Activated B cell treated with CpG ODN at 0.5 μM for 24 hours (primary cell): ENCODE measurements at places on chromosomes 16 and 17. TPM values are rescaled to one million over a fixed set of nuclear protein-coding genes. Genes with fewer than 3 reads are reported as not detected.

DNA sequence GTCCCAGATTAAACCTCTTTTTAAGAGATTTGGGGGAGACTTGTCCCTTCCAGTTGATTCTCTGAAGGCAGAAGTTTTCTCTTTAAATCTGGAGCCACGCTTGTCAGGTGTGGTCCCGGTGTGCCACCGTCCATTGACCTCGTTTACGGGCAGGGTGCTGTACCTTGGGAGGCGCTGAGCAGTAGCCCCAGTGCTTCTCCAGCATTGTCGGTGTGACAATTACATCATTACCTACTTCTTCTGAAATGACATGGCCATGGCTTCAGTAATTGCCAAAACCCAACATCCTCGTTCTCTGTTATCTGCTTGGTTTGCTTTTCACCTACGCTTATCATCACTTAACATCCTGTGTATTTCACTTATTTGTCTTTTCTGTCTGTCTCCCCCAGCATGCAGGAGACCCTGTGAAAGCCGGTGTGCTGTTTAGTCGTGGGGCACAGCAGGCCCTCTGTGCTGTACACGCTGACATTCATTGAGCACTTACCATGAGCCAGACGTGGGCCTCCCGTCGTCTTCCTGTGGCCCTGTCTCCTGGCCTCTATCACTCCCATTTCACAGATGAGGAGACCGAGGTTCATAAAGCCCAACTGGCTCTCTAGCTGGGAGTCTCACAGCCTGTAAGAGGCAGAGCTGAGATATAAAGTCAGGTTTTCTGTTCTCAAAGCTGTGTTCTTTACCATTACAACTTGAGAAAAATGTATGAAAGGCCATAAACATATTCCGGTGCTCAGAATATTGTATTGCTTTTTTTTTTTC lies 143.9 kb downstream of the CMIP start:
- H3K27ac ChIP-seq = no peak overlapping the region
- DNase-seq = no peak
- H3K27me3 ChIP-seq = no peaks in the 10 kb centered on the region
- peaks cover 9% of the 10 kb centered on the region for H3K4me1 ChIP-seq
- peaks cover 39% of the 10 kb centered on the region for H3K36me3 ChIP-seq
- H3K4me3 ChIP-seq = no peak overlapping the region

GRCh38 chr16:50266337-50267091 lies at the start of gene ADCY7:
ADCY7 (plus strand) TSS chr16:50266551; CDS start chr16:50288180, 21,629 bp downstream.
- no peaks in the 10 kb centered on the region for H3K36me3 ChIP-seq
- no peaks in the 10 kb centered on the region for H3K27me3 ChIP-seq
- H3K27ac ChIP-seq = peak within 1 kb of the TSS; percentile 90
- peak; percentile 61 for DNase-seq
- peaks cover 70% of the 10 kb centered on the region for H3K4me1 ChIP-seq

GRCh38 chr17:3475812-3476610 lies at the start of gene ASPA:
ASPA (plus strand) TSS chr17:3475997; CDS start chr17:3476160, 163 bp downstream.
- no peaks in the 10 kb centered on the region for H3K36me3 ChIP-seq
- H3K27me3 ChIP-seq = peaks cover 11% of the 10 kb centered on the region
- no peak within 1 kb of the TSS for H3K27ac ChIP-seq
- DNase-seq = no peak
- peaks cover 2% of the 10 kb centered on the region for H3K4me1 ChIP-seq

DNA sequence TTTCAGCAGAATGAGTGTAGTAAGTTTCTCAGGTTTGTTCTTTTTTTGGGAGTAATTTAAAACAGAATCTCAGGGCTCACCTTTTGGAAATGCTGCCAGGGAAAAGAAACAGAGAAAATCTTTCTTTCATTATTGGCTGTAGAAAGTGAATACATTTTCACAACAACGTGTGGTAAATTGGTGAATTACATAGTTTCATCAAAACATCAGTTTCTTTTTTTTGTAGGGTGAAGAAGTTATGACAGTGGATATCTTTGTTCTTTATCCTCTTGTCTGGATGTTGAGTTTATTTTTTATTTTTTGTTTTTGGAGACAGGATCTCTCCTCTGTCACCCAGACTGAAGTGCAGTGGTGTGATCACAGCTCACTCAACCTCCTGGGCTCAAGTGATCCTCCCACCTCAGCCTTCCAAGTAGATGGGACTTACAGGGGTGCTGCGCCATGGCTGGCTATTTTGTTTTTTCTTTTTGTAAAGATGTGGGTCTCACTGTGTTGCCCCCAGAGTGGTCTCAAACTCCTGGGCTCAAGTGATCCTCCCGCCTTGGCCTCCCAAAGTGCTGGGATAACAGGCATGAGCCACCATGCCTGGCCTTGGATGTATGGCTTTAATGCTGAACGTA lies 2.4 kb downstream of the ZNF267 start:
- no peak for DNase-seq
- peak overlapping the region; percentile 87 for H3K27ac ChIP-seq
- H3K4me1 ChIP-seq = peaks cover 84% of the 10 kb centered on the region
- H3K36me3 ChIP-seq = peaks cover 65% of the 10 kb centered on the region
- no peaks in the 10 kb centered on the region for H3K27me3 ChIP-seq

Gene KRT33B
- total RNA-seq = not detected in 2 replicates

Gene FBXL16
- 0.75 and 0.88 TPM in 2 replicates for total RNA-seq

Gene SLC38A8
- total RNA-seq = not detected in 2 replicates
